H4 (cell line): ENCODE measurements at places on chromosomes 5 and 9. TPM values are rescaled to one million over a fixed set of nuclear protein-coding genes. Genes with fewer than 3 reads are reported as not detected.

- no peak for DNase-seq
Observed at GRCh38 chr9:15086778-15087324, 176.6 kb upstream of the FREM1 start.

WWC1 gene
- 3.2 and 8.3 TPM in 2 replicates for total RNA-seq

DNA sequence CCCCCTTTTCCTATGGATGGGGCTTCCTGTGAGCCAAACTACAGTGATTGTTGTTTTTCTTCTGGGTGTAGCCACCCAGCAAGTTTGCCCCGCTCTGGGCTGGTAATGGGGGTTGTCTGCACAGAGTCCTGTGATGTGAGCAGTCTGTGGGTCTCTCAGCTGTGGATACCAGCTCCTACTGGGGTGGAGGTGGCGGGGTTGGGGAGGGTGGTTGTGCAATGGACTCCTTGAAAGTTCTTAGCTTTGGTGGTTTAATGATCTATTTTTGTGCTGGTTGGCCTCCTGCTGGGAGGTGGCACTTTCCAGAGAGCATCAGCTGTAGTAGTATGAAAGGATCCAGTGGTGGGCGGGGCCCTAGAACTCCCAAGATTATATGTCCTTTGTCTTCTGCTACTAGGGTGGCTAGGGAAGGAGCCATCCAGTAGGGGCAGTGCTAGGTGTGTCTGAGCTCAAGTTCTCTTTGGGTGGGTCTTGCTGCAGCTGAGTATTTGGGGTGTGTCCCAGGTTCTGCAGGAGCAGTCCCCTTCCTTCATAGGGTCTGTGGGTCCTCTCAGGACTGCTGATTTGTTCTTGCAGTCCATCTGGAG is 275.6 kb upstream of the PAPPA start:
- peak; percentile 5 for DNase-seq

- no peak for DNase-seq
Observed at GRCh38 chr5:93421987-93422401, 159.0 kb downstream of the NR2F1-AS1 start.

DNA sequence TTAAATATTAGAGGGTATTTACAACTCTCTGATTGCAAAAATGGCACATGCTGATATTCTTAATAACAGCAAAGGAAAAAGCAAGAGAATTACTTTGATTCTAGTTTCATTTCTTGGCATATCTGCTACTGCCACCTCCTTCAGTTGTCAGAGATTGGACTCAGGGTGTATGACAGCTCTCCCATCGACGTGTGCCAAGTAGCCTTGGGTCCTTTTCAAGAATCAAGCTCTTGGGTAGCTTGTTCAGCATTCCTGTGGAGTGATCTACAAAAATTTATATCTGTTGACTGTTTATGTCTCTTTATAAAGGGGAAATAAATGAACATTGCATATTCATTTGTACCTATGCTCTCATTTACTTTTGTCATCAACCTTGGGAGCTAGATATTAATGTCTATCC is 315.6 kb downstream of the PRR16 start:
- DNase-seq: no peak

TMEFF1 gene
- 0.31 and 1.2 TPM in 2 replicates for total RNA-seq

ADGRD2 gene
- total RNA-seq: not detected in 2 replicates

DNA sequence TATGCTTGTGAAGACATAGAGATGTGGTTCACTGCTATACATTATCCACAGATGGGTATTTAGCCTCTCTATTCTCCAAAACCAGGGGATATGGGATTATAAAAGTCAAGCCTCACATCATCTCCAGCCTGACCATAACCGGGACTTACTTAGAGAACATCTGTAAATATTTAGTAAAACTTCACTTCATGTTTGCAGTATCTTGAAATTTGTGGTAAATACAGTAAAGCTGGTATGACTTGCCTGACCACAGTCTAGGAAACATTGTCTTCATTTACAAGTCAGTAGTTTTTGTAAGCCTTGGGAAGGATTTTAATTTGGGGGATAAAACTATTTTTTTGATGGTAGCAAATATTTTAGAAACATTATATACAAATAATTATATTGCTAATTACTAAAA is 64.2 kb downstream of the MAST4 start:
- DNase-seq: peak; percentile 57

- DNase-seq: no peak
Observed at GRCh38 chr5:108615216-108615615, 132.5 kb upstream of the FER start.

CXCL14 gene
- total RNA-seq: 1.4 and 1.7 TPM in 2 replicates

CARTPT gene
- total RNA-seq: not detected in 2 replicates

TAF11L5 gene
- not detected in 2 replicates for total RNA-seq

ARL10 gene
- total RNA-seq: 0.02 TPM in 1 of 2 replicates, not detected in the other

- DNase-seq: no peak
Observed at GRCh38 chr9:137715321-137715720, 96.5 kb downstream of the EHMT1 start.

CYLC2 gene
- total RNA-seq: not detected in 2 replicates

- DNase-seq: no peak
Observed at GRCh38 chr9:68640421-68641089, 64.5 kb upstream of the PIP5K1B start.

RGS7BP gene
- total RNA-seq: not detected in 2 replicates
